Stromal cell of bone marrow (primary cell): ENCODE measurements at places on chromosomes 3 and 15.

DNA sequence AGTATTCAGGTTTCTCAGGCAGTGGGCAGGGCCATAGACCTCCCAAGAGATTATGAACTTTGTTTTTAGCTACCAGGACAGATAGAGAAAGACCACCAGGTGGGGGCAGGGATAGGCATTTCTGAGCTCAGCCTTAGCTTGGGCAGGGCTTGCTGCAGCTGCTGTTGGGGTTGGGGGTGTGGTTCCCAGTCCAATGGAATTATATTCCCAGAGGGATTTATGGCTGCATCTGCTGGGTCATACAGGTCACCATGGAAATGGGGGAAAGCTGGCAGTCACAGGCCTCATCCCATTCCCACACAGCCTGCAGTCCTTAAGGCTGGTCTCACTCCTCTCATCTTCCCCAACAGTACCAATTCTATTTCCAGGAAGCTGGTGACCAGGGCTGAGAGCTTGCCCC, 144.6 kb upstream of the ZPLD1 start:
- DNase-seq = no peak

- DNase-seq = no peak
These were observed 136.8 kb upstream of the PLXNA1 start for GRCh38 chr3:126845920-126846715.

DNA sequence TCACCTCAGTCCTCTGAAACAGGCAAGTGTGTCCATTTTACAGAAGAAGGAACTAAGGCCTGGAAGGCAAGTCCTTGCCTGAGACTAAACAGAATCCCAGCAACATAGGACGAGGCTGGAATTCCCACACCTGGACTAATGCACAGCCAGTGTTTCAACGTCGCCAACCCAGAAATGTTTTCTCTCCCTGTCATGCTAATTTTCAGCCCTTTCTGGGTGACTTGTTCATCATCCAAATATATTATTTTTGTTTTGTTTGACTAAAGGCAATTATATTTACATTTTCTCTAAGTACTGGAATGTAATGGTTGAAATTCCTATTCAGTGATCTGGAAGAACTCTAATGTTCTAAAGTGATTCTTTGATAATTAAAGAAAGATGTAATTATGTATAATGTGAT, 51.8 kb downstream of the BTD start:
- no peak for DNase-seq

DNA sequence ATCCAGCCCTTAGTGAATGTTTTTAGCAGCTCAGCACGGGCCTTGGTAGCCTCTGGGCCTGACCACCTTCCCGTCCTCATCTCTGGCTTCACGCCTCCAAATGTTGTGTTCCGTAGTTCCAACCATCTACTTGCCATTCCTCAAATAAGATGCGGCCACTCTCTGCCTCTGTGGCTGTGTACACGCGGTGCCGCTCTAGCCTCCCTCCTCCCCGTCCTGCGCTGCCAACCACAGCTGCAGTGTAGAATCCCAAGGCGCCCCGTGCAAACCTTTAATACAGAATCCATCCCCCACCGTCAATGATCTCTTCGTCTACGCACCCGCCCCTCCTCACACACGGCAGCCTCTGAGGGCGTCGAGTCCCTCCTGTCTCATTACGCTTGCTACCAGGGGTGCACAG, 77.2 kb downstream of the VGLL4 start:
- DNase-seq = no peak

GRCh38 chr3:89303701-89304100, 196.3 kb downstream of the EPHA3 start:
- DNase-seq = peak; percentile 58

DNA sequence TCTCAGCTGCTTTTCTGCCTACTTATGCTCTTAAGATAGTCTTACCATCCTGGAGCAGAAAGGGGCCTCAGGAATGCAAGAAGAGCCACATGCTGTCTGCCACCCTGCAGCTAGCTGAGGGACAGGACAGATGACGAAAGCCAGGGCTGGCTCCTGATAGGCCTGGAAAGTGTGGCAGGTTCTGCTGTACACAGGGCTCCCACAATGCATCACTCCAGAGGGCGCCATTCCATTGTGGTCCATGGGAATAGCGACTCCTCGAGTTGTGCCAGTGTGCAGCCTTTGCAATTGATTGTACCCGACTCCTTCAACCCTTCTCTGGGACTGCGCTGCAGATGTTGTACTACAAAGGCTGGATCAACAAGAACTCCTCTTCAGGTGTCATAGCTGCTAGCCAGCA, 11.2 kb downstream of the ACAN start:
- DNase-seq = no peak
